ENCODE measurements at places on chromosomes 13 and 19. TPM values are rescaled to one million over a fixed set of nuclear protein-coding genes. Genes with fewer than 3 reads are reported as not detected.

DNA sequence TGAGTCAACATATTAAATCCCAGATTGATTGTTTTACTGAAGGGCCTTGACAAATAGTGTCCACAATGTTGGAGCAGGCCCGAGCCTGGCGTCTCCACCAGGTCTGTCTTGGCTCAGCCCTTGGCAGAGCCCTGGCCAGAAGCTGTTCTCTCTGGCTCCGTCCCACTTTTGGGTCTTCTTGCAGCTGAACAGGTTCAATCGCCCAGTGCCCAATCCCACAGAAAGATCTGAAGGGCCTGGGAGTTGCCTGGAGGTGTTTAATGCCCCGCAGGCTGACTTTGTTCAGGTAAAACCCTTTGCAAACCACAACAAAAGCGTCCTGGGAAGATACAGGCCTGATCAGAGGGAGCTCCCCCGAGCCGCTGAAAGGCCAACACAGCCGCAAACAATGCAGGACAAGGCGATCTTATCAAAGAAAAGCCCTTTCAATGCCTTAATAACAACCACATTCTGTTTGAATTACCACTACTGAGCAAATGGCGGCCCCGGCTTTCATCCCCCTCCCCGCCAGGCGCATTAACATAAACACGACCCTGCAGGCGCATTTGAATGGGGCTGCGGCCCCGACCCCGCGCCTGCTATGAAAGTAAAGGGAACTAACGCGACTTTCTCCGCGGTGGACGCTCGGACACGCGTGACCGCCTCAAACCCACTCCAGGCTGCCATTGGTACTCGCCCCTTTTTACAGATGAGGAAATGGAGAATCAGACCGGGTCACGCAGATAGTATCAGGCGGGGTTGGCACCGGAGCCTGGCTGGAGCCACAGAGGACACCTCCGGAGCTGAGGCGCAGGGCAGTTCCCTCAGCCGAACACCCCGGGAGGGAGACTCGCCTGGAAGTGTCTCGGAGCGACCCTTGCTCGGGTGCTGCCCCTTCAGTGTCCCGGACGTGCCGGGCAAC, 3.1 kb downstream of the CDX2 start:
- no peaks in the 10 kb centered on the region for H3K4me1 ChIP-seq
- DNase-seq, result no peak
- H3K27ac ChIP-seq, result no peak overlapping the region
- no peak overlapping the region for H3K4me3 ChIP-seq

- H3K27me3 ChIP-seq, result no peaks in the 10 kb centered on the region
- H3K36me3 ChIP-seq, result no peaks in the 10 kb centered on the region
- no peak overlapping the region for H3K27ac ChIP-seq
- no peak overlapping the region for H3K4me3 ChIP-seq
- no peak for DNase-seq
Measured at GRCh38 chr13:111876506-111876905, 190.4 kb upstream of the SOX1 start.

DNA sequence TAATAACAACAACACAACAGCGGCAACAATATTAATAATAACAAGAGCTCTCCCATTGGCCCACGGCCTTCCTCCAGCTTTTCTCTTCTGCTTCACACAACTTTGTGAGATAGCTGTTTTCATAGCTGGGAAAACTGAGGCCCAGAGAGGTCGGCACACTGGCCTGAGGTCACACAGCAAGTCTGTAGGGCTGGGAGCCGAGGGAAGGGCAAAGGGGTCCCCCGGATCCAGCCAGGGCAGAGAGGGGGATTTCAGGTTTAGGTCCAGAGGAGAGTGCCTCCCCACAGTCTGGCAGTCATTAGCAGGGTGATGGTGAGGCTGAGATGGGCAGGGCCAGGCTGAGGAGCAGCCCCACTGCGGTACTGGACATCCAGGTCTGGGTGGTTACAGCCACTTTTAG, 9.0 kb upstream of the CADM4 start:
- no peak overlapping the region for H3K27ac ChIP-seq
- no peaks in the 10 kb centered on the region for H3K4me1 ChIP-seq
- peaks cover 2% of the 10 kb centered on the region for H3K36me3 ChIP-seq
- no peak overlapping the region for H3K4me3 ChIP-seq
- no peak for DNase-seq

DNA sequence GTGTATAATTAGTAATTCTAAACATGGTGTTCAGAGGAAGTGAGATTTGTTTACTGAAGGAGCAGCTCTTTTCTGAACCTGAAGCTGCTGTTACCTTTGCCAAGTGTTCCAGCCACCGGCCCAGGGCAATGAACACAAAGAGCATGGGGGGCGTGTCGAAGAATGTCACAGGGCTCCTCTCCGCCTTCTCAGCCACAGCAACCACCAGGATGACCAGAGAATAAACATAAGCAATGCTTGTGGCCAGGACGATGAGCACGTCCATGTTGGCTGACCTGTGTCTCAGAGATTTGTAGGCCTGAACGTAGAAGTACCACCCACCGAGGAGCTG, 53.1 kb downstream of the ATP7B start:
- peaks cover 4% of the 10 kb centered on the region for H3K36me3 ChIP-seq
- no peak overlapping the region for H3K27ac ChIP-seq
- H3K4me3 ChIP-seq, result no peak overlapping the region
- no peaks in the 10 kb centered on the region for H3K4me1 ChIP-seq
- no peaks in the 10 kb centered on the region for H3K27me3 ChIP-seq

Gene ZSCAN4
- total RNA-seq, result not detected

DNA sequence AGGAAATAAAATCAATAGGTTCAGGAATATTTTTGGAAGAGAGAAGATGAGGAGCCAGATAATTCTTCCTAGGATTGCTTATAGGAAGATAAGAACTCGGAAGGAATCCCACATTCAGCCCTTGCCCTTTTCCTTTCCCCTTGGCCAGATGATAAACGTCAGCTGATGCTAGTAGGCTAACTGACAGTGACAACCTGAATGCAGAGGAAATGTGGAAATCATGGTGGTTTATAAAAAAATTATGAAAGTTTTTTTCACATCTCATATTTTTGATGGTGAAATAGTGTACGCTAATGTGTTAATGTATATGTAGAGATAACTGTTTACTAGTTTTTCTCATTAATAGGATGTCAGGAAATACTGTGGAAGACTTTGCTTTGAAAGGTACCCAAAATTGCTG, 56.9 kb downstream of the EDNRB start:
- H3K27ac ChIP-seq, result no peak overlapping the region
- DNase-seq, result no peak
- H3K36me3 ChIP-seq, result no peaks in the 10 kb centered on the region
- H3K4me3 ChIP-seq, result no peak overlapping the region

Gene ZNF536
- total RNA-seq, result 1.2 TPM

- no peak overlapping the region for H3K4me3 ChIP-seq
- no peak overlapping the region for H3K27ac ChIP-seq
- DNase-seq, result peak; percentile 68
- H3K27me3 ChIP-seq, result no peaks in the 10 kb centered on the region
- H3K4me1 ChIP-seq, result no peaks in the 10 kb centered on the region
Measured at GRCh38 chr19:2115324-2115723, 18.6 kb downstream of the IZUMO4 start.

Gene SIGLEC12
- total RNA-seq, result not detected

Gene DIAPH3
- 3.2 TPM for total RNA-seq

DNA sequence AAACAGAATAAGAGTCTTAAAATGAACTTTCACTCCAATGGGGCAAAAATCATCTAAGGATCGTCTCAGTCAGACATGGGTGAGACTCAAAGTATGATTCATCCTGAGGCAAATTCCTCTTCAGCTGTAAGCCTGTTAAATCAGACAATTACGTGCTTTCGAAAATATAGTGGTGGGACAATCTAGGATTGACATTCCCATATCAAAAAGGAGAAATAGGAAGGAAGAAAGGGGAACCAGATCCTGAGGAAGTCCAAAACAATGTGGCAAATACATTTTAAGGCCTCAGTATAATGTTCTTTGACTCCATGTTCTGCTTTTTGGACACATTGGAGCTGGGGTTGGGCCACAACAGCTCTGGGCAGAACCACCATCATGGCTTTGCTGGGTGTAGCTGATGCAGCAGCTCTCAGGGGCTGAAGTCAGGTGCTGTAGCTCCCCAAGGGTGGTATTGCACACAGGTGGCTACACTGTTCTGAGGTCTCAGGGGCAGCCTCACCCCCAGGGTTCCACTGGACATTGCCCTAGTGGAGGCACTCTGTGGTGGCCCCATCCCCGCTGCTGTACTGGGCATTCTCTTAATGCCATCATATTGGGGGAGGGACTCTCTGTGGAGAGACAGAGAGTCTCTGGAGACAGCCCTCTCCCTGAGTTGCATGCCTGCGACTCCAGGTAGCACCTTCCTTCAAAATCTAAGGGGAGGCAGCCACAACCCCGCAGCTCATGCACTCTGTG, 5.7 kb upstream of the FPR3 start:
- H3K4me1 ChIP-seq, result no peaks in the 10 kb centered on the region
- H3K4me3 ChIP-seq, result no peak overlapping the region
- no peak overlapping the region for H3K27ac ChIP-seq

Gene TMEM150B
- 2.9 TPM for total RNA-seq

DNA sequence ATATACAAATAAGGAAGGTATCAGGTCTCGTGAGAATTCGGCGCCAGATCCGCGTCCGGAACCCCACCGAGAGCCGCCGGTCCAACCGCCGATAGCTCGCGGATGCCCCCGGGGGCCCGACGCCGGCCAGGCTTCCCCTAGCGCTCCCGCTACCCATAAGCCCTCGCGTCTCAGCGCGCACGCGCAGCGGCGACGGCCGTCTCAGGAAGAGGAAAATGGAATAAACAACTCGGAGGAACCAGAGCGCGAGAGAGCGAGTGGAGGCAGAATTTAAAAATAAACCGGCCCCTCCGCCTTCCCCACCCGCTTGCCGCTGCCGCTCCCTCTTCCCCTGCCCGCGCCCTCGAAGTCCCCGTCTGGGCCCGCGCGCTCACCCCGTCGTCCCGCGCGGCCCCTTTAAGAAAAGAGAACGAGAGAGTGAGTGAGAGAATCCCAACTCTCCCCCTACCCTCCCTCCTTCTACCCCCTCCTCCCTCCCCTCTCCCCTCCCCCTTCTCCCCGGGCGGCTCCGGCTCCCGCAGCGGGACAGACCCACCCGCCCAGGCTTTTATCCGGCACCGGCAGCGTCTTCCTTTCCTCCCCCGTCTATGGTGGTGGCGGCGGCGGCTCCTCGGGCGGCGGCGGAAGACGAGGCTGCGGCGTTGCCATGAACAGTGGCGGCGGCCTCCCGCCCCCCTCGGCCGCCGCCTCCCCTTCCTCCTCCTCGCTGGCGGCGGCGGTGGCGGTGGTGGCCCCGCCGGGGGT, at the start of gene PAN3:
TSS of gene PAN3 (plus strand) at position 534 of the 744 bp plus-strand sequence. CDS start at position 647, 113 bp downstream.
- H3K36me3 ChIP-seq, result no peaks in the 10 kb centered on the region
- no peaks in the 10 kb centered on the region for H3K27me3 ChIP-seq

- DNase-seq, result peak; percentile 66
- no peaks in the 10 kb centered on the region for H3K4me1 ChIP-seq
- H3K27ac ChIP-seq, result no peak overlapping the region
- H3K4me3 ChIP-seq, result no peak overlapping the region
- H3K36me3 ChIP-seq, result no peaks in the 10 kb centered on the region
Measured at GRCh38 chr13:113091211-113091771, 14.3 kb upstream of the F7 start.

Data from aorta (tissue), 5 donors.